ENCODE measurements at places on chromosomes 7 and 10. TPM values are rescaled to one million over a fixed set of nuclear protein-coding genes. Genes with fewer than 3 reads are reported as not detected.

HOXA13 gene
- 12.1 TPM for total RNA-seq

NPY gene
- total RNA-seq, result not detected

ABCB4 gene
- not detected for total RNA-seq

CRTAC1 gene
- total RNA-seq, result not detected

CPA2 gene
- not detected for total RNA-seq

FUOM gene
- 33.3 TPM for total RNA-seq

CPXM2 gene
- not detected for total RNA-seq

GALNT17 gene
- not detected for total RNA-seq

DENND2A gene
- total RNA-seq, result 8.9 TPM

RBP3 gene
- not detected for total RNA-seq

SH2D4B gene
- total RNA-seq, result not detected

C7orf33 gene
- not detected for total RNA-seq

GJC3 gene
- total RNA-seq, result 0.18 TPM

SEMA3E gene
- total RNA-seq, result 5.9 TPM

TMEM139 gene
- 5.2 TPM for total RNA-seq

SLC13A1 gene
- not detected for total RNA-seq

PLAC9 gene
- 2.0 TPM for total RNA-seq

LDB1 gene
- total RNA-seq, result 34.2 TPM

DLX6 gene
- not detected for total RNA-seq

GIMAP2 gene
- total RNA-seq, result not detected

CALML3 gene
- total RNA-seq, result not detected

UCN3 gene
- not detected for total RNA-seq

ZNF239 gene
- total RNA-seq, result 9.7 TPM

All from PC-3 (cell line).